Ovary (tissue), 10 donors: ENCODE measurements at places on chromosomes 2 and 18. TPM values are rescaled to one million over a fixed set of nuclear protein-coding genes. Genes with fewer than 3 reads are reported as not detected.

The CLEC4F gene
- total RNA-seq: 0.38 TPM

The ONECUT2 gene
- 0.25 TPM for total RNA-seq

The NT5C1B gene
- total RNA-seq: not detected

DNA sequence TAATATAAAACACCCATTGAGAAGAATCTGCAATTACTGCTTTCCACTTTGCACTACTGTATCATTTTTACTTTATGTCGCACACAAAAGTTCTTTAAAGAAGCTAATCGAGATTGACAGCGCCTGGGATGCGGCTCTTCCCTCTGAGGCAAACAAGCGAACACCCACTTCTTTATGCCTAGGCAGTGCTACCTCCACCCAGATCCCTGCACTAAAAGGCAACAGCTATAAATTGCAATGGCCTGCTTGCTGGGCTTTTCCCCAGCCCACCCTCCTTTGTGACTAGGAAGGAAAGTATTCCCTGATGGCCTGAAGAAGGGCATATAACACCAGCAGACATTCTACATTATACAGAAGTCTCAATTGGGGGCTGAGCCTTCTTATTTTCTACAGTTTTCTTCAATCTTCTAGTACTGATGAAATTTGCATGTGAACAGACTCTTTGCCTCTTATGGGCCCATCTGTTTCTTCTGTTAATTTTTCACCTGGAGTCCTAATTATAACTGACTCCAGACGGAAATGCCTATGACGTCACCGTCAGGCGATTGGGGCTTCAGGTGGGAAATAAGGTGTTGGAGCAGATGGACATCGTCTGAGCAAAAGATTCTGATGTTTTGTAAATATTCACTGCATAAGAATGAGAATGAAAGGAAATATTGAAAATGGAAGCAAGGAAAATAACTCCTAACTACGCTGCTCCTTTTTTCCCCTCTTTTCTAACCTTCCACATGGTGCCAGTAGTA, 138.9 kb upstream of the DCC start:
- H3K4me1 ChIP-seq: no peaks in the 10 kb centered on the region
- no peak overlapping the region for H3K4me3 ChIP-seq
- H3K27me3 ChIP-seq: no peaks in the 10 kb centered on the region
- no peak for DNase-seq

- H3K4me1 ChIP-seq: no peaks in the 10 kb centered on the region
- H3K36me3 ChIP-seq: no peaks in the 10 kb centered on the region
- H3K4me3 ChIP-seq: no peak overlapping the region
- no peak overlapping the region for H3K27ac ChIP-seq
These were observed 404.7 kb downstream of the GALR1 start for GRCh38 chr18:77654302-77654701.

DNA sequence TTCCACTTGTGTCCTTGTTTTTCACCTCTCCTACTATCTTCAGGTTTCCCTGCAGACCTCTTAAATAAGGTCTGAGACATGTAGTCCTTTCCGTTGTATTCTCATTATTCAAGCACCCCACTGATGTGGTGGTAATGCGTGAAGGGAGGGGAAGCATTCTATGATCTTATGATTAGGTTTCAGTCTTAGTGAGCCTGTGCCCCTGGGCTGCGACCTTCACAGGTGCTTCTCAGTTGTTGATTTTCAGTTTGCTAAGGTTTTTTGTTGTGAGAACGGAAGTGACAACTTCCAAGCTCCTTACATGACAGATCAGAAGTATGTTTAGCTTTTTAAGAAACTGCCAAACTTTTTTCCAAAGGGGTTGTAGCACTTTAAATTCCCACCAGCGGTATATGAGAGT, 41.3 kb downstream of the VPS54 start:
- H3K4me1 ChIP-seq: no peaks in the 10 kb centered on the region
- H3K27ac ChIP-seq: no peak overlapping the region
- H3K36me3 ChIP-seq: no peaks in the 10 kb centered on the region
- H3K27me3 ChIP-seq: no peaks in the 10 kb centered on the region
- DNase-seq: no peak
- no peak overlapping the region for H3K4me3 ChIP-seq

- H3K4me1 ChIP-seq: no peaks in the 10 kb centered on the region
- DNase-seq: no peak
- no peaks in the 10 kb centered on the region for H3K36me3 ChIP-seq
- H3K27ac ChIP-seq: no peak overlapping the region
These were observed 108.9 kb downstream of the THSD7B start for GRCh38 chr2:136874258-136874657.

DNA sequence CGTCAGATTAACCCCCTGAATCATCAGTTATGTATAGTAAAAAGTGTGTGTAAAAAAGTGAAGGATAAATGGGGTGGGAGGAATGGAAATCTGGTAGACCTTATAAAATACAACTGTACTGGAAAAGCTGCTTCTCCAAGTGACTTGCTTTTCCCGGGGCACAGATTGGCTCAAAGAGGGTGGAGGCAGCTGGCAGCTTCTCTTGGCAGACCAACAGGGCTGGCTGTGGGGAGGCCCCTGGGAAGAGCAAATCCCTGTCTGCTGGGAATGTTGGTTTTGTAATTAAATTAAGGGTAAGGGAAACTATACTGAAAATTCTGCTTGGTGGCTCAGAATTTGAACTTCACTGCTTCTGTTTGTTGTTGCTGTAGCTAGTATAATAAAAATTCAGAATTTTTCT, 154.2 kb upstream of the DLX2 start:
- DNase-seq: no peak
- no peaks in the 10 kb centered on the region for H3K36me3 ChIP-seq

- H3K4me1 ChIP-seq: no peaks in the 10 kb centered on the region
- H3K4me3 ChIP-seq: no peak overlapping the region
- no peak for DNase-seq
- H3K27me3 ChIP-seq: no peaks in the 10 kb centered on the region
These were observed 183.0 kb upstream of the ZC3H15 start for GRCh38 chr2:186303091-186303490.

DNA sequence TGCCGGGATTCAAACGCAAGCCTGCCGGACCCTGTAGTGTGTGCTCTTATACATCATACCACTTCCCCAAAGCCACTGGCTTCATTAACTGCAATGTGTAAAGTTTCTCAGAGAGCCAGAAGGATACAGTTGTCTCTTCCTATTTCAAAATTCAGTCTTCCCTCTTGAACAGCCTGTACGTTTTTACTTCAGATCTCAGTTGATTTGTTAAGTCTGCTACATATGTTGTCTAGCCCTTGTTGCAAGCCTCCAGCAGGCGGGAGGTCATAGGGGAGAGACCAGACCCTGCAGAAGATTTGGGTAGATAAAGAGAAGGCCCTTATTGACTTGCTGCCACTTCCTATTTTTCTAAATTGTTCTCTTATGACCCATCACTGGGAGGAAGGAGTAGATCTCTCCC, 56.2 kb downstream of the ARHGEF33 start:
- H3K4me3 ChIP-seq: no peak overlapping the region
- no peaks in the 10 kb centered on the region for H3K27me3 ChIP-seq
- H3K27ac ChIP-seq: peak overlapping the region; percentile 46
- DNase-seq: no peak
